Thymus (tissue), 14 donors: ENCODE measurements at places on chromosomes 1 and 21. TPM values are rescaled to one million over a fixed set of nuclear protein-coding genes. Genes with fewer than 3 reads are reported as not detected.
A peak's percentile ranks its signal among the peaks of the same experiment; 100 is the strongest.

DNA sequence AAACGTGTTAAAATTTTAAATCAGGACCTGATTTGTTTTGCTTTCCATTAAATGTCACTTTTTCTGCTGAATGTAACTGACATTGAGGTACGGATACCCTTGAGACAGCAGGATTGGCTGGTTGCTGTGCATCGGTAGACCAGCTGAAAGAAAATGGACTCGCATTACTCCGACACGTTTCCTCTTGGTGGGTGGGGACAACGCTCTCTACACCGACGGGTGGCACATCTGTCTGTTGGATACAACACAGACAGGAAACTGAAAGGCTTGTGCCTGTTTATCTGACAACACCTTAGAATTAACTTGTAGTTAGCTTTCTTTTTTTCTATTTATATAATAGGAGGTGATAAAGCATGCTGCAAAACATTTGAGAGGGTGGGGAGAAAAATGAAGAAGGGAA is 19.4 kb downstream of the PRPF38A start:
- H3K27ac ChIP-seq: peak overlapping the region; percentile 95
- H3K36me3 ChIP-seq: no peaks in the 10 kb centered on the region
- peak overlapping the region; percentile 33 for H3K4me3 ChIP-seq
- DNase-seq: peak; percentile 80
- no peaks in the 10 kb centered on the region for H3K27me3 ChIP-seq
- H3K4me1 ChIP-seq: peaks cover 14% of the 10 kb centered on the region

The TNFRSF9 gene
- 9.0 TPM for total RNA-seq

DNA sequence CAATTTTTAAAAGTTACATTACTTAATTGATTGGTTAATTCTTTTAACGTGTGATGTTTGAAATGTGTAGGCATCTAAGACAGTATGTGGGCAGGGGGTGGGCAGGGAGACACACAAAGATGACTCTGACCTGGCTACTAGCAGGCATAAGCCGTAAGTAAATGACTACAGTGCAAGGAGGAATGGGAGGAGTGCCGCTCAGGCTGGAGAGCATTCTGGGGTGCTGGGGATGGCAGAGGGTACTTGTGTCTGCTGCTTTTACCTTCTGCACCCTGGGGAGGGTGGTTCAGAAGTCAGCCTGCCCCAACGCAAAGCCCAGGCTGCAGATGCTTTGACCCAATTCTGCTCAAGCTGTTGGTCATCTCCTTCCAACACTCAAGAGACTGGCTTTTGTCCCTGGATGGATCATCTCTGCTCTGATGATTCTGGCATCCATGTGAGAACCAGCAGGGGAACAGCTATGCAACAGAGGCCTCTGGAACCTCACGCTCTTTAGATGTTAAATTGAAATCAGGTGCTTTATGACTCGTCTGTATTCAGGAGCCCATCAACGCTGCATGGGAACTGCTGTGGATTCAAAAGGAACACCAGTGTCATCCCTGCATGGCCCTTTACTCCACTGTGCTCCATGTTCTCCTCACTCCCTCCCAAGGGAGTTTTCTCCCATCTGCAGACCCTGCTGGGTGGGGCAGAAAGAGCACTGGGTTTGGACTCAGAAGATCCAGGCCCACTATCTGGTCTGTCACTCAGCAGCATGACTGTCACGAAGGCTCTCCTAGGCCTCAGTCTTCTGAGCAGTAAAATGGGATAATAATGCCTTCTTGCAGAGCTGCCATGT is 78.8 kb downstream of the FAM78B start:
- no peaks in the 10 kb centered on the region for H3K27me3 ChIP-seq
- DNase-seq: no peak
- no peak overlapping the region for H3K27ac ChIP-seq
- H3K4me3 ChIP-seq: no peak overlapping the region

The HSPA6 gene
- total RNA-seq: 1.1 TPM

DNA sequence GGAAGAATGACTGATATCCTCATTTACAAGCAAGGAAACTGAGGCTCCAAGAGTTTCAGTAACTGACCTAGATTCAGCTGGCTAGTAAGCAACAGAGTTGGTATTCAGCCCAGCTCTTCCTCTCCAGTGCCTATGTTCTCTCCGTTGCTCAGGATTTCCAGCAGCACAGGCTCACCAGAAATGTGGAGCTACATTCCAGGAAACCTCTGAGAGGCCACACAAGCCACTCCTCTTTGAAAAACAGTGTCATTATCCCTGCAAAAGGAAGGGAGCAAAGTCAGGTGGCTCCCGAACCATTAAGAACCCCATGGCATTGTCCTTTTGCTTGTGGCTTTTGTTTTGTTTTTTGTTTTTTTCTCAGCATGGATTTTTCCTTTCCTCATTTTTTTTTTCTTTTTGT is 40.6 kb upstream of the DUSP10 start:
- H3K27ac ChIP-seq: no peak overlapping the region
- no peaks in the 10 kb centered on the region for H3K36me3 ChIP-seq
- peaks cover 46% of the 10 kb centered on the region for H3K4me1 ChIP-seq
- H3K27me3 ChIP-seq: no peaks in the 10 kb centered on the region
- DNase-seq: no peak

DNA sequence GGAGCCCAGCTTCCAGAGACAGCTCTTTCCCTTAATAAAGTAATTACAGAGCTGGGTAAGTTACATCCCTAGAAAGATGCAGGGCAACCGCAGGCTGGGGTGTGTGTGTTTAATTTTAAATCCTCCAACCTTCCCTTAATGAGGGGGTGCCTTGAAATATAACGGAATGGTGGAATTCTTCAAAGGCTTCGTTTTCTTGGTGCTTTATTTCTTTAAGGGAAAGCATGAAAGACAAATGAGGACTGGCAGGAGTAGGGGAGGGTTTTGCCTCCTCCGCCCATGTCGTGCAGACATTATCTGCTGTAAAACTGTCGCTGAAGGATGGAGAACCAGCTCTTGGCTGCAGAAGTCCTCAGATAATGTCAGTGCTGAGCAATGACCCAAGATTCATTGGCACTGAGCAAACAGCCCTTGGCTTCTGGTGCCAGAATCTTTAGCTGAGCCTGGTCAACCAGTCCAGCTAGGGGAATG is 15.5 kb downstream of the SLC6A17 start:
- DNase-seq: no peak
- no peaks in the 10 kb centered on the region for H3K36me3 ChIP-seq
- H3K27ac ChIP-seq: no peak overlapping the region
- H3K27me3 ChIP-seq: no peaks in the 10 kb centered on the region
- no peak overlapping the region for H3K4me3 ChIP-seq

The KRTAP11-1 gene
- 0.09 TPM for total RNA-seq

The CLEC20A gene
- total RNA-seq: 0.28 TPM

The GJB3 gene
- 0.66 TPM for total RNA-seq

The KAZN gene
- total RNA-seq: 1.3 TPM

The LPAR3 gene
- 1.1 TPM for total RNA-seq

DNA sequence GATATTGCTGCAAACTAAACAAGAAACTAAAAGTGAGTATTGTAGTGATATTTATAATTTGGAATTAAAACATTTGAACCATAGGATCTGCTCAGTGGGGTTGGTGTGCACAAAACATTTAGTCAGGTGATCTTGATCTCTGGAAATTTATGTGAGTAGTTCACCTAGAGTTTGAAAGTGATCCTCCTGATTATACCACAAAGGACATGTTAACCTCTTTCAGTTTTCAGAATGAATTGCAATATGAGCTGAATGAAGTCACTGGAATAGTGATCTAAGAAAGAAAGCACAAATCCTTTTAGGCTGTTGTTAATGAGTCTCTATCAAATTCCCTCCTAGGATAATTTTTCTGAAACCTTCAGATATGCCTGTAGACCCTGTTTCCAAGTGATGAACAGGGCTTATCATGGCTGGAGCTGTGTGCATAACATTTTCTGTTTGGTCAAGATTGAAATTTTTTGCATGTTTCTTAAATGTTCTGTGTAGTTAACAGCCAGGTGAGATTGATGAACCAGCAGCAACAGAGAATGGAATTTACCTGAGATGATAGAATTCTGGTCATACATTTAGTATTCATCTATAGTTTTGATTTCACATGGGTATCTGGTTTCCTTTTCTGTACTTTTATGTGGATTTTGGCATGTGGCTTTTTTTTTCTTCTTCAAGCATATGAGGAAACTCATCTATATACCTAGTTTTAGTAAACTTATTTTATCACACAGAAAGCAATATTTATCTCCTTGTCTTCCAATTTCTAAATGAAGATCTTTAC is 25.5 kb downstream of the CDC14A start:
- DNase-seq: no peak
- H3K4me1 ChIP-seq: no peaks in the 10 kb centered on the region
- H3K36me3 ChIP-seq: no peaks in the 10 kb centered on the region
- H3K27ac ChIP-seq: no peak overlapping the region

The SAMD11 gene
- 0.38 TPM for total RNA-seq

DNA sequence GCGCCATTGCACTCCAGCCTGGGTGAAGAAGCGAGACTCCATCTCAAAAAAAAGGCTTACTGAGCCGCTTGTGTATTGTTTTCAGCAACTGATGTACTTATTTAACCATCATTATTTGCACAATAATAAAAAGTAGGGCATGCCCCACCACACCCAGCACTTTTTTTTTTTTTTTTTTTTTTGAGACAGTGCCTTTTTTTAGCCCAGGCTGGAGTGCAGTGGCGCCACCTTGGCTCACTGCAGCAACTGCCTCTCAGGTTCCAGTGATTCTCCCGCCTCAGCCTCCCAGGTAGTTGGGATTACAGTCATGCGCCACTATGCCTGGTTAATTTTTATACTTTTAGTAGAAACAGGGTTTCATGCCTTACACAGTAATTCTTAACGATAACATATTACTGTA is 12.2 kb upstream of the TRNAU1AP start:
- no peaks in the 10 kb centered on the region for H3K27me3 ChIP-seq
- no peak overlapping the region for H3K4me3 ChIP-seq
- H3K27ac ChIP-seq: no peak overlapping the region
- no peaks in the 10 kb centered on the region for H3K4me1 ChIP-seq
- no peak for DNase-seq

The CLCA4 gene
- 0.05 TPM for total RNA-seq

DNA sequence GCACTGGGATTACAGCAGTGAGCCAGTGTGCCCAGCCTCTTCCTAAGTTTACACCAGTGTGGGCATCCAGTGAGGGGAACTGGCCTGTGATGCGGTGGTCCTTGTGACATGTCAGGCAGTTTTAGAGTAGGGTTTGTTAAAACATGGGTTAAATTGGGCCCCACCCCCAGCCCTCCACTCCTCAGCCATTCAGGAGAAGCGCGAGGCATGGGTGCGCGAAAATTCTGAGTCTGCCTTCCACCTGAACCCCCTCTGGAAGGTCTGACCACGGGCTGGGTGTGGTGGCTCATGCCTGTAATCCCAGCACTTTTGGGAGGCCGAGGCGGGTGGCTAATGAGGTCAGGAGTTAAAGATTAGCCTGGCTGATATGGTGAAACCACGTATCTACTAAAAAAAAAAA is 51.7 kb downstream of the SKI start:
- peaks cover 26% of the 10 kb centered on the region for H3K4me1 ChIP-seq
- peaks cover 6% of the 10 kb centered on the region for H3K36me3 ChIP-seq
- no peak for DNase-seq
- H3K27ac ChIP-seq: no peak overlapping the region
- no peak overlapping the region for H3K4me3 ChIP-seq

GRCh38 chr1:221164951-221165838 is 286.0 kb downstream of the HLX start:
- no peaks in the 10 kb centered on the region for H3K27me3 ChIP-seq
- H3K36me3 ChIP-seq: no peaks in the 10 kb centered on the region
- DNase-seq: no peak
